ENCODE measurements at places on chromosomes 7 and 10.

GRCh38 chr10:18343573-18343972, 203.3 kb downstream of the CACNB2 start:
- H3K4me1 ChIP-seq: peaks cover 3% of the 10 kb centered on the region
- no peaks in the 10 kb centered on the region for H3K27me3 ChIP-seq
- DNase-seq: no peak
- no peaks in the 10 kb centered on the region for H3K36me3 ChIP-seq
- H3K4me3 ChIP-seq: no peak overlapping the region

GRCh38 chr7:73703757-73704639, 15.5 kb downstream of the STX1A start:
- DNase-seq: no peak
- H3K27me3 ChIP-seq: peaks cover 8% of the 10 kb centered on the region
- H3K4me1 ChIP-seq: peaks cover 16% of the 10 kb centered on the region

DNA sequence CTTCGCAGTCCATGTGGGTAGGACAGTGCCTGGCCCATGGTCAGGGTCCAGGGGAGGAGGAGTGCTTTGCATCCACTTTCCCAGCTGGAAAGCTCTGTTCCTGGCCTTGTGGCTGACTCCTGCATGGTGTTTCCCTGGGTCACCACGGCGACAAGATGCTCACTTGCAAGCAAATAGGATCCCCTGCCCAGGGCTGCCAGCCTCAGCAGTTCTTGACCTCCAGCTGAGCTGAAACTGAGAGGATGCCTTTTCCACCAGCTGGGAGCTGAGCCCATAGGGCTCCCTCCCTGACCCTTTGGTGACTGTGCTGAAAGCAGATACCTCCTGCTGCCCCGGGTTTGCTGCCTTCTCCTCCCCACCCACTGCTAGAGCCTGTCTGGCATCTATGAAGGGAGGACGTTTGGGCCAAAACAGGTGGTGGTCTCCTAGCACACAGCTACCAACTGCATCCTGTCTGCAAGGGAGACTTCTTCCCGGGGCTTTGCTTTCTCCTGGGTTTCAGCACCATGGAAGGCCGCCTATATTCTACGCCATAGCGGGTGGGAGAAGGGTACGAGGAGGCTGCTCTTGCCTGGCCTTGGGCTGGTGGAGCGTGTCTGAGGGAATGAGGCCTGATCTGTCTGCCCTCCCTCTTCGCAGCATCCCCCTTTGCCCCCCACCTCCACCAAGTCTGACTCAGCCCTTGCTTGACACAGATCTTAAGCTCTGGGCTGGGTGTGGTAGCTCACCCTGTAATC, 34.4 kb downstream of the UBTD1 start:
- no peak for DNase-seq
- H3K4me1 ChIP-seq: no peaks in the 10 kb centered on the region
- no peaks in the 10 kb centered on the region for H3K27me3 ChIP-seq
- no peak overlapping the region for H3K4me3 ChIP-seq
- H3K27ac ChIP-seq: no peak overlapping the region

- H3K27ac ChIP-seq: no peak overlapping the region
- DNase-seq: no peak
- H3K4me1 ChIP-seq: no peaks in the 10 kb centered on the region
- H3K36me3 ChIP-seq: no peaks in the 10 kb centered on the region
- H3K4me3 ChIP-seq: no peak overlapping the region
Observed at GRCh38 chr7:85529831-85530230, 343.0 kb upstream of the SEMA3D start.

GRCh38 chr7:37015353-37016034, 291.2 kb upstream of the AOAH start:
- no peaks in the 10 kb centered on the region for H3K27me3 ChIP-seq
- DNase-seq: no peak
- H3K4me1 ChIP-seq: peaks cover 9% of the 10 kb centered on the region
- H3K27ac ChIP-seq: no peak overlapping the region
- peaks cover 57% of the 10 kb centered on the region for H3K36me3 ChIP-seq

Data from activated B cell treated with CpG ODN at 0.5 μM for 24 hours (primary cell).